ENCODE measurements at places on chromosomes 5 and 9.

DNA sequence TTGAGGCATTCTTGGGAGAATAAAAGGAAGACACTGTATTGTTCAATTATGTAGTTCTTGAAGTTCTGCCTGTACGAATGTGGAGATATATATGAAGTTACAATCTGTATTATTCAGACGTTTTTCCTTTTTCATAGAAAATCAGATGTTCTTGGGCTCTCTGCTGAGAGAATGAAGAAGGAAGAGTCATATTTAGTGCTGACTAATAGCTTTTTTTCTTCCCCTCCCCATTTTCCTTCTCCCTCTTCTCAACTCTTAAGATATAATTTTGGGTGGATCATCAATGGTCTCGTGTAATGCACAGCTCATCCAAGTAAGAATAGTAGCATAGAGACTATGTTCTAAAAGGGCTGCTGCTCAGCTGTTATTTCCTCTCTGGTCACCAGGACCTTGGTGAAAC, 23.0 kb upstream of the FBXL7 start:
- DNase-seq: no peak

DNA sequence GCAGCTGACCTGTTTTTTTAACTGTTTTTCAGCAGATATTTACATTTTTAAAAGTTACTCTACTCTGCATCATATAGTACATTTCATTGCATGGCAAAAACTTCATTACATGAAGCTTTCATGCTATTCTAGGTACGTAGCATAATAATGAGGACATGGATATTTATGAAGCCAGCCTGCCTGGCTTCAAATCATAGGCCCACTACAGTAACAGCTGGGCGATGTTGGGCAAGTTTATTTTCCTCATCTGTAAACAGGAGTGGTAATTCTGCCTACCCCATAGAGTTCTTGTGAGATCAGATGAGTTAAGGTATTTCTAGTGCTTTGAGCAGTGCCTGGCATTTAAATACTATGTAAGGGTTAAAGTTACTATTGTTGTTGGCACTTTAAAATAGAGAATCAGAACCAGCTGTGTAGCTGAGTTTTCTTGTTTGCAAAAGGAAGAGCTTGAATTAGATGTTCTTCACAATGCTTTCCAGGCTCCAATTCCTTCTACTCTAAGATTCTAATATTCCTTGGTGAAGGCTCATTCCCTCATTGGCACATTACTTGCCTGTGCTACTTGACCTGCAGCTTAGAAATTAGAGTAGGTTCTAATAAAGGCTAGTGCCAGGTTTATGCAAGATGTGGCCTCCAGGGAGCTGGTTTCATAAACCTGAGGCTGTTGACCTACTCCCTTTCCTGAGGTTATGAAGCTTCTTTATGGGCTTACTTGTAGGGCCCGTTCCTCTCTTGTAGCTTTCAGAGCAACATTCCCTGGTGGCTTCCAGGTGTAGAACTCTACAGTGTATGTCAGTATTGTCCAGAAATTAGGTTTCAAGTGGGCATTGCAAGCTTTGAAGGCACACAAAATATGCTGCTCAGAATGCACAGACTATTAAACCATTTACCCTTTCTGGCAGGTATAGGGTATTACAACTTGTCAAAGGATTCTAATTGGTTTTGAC, 14.5 kb downstream of the ANP32B start:
- no peak for DNase-seq

GRCh38 chr5:133119233-133119711, 67.5 kb downstream of the HSPA4 start:
- no peak for DNase-seq

DNA sequence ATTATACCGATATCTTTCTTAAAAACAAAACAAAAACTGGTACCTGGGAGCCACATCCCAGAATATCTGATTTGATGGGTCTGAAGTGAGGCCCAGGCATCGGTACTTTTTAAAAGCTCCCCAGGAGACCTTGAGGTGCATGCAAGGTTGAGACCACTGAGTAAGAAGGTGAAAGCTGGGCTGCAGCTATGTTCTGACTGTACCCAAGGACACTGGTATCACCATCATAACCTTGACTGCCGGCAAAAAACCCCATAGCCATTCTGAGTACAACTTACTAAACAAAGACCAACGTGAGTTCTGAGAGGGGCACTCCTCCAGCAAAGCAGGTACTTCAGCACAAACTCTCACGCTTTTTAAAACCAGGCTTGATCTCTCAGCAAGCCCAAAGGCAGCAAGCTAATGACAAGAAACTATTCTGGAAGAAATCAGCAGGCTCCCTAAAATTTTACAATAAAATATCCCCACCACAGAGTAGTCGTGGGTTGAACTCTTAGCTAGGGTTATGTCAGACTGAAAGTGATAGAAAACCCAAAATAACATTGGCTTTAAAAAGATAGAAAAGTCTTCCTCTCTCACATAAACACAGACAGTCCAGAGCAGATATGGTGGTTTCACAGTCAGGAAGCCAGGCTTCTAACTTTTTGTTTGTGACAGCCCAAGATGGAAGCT, 263.9 kb downstream of the SAXO1 start:
- DNase-seq: no peak

DNA sequence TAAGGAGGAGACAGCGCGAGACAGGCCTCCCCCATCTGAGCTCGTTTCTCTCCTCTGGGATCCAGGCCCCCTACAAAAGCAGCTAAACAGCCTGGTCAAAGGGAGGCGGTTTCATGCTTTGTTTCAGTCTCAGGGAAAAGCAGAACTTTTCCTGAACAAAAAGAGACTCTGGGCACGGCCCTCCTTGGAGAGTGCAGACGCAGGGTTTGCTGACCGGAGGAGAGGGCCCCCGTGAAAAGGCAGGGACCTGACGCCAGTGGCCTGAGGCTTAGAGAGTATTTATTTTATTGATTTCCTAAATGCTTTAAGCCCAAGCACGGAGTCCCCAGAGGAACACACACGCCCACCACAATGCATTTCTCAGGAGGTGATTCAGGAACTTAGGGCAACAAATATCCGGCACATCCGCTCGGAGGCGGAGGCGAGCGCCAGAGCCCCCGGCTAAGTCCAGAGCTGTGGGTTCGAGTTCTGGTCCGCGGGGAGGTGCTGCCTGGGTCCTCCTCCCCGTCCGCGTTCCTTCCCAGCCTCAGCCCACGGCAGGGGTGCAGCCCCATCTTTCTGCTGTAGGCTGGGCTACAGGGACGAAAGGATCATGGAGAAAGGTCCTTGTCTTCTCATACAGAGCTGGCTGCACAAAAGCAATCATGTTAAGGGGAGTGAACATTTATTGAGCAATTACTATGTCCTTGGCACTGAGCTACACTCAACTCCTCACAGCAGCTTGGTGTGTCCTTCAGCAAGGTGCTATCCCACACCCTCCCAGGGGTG, 40.0 kb downstream of the PTGES start:
- no peak for DNase-seq

DNA sequence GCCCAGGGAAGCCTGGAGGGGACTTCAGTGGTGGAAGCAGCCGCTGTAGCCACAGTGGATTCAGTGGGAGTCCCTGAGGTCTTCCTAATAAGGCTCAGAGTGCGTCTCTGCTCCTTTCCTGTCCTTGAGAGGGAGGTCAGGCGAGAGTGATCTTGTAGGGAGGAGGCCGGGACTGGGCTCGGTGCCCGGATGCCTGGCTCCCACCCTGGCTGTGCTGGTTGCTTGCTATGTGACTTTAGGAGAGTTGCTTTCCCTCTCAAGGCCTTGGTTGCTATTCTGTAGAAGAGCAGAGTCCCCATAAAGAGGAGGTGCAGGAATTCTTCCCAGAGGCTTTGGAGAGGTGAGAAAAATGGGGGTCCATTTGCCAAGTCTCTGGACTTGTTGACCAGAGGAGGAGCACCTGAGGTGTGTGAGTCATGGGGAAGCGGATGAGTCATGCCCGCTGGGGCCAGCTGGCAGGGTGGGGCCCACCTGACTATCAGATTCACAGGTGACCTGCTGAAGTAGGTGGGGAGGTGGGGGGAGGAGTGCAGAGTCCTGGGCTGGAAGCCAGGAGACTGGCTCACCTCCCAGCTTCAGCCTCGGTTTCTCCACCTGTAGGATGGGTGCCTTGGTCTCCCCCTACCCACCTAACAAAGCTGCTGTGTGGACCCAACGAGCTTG, 13.8 kb downstream of the GSN start:
- DNase-seq: no peak

- no peak for DNase-seq
Observed at GRCh38 chr9:72718503-72718902, 197.1 kb downstream of the TMC1 start.

- DNase-seq: no peak
Observed at GRCh38 chr9:129845373-129845772, 10.1 kb downstream of the USP20 start.

DNA sequence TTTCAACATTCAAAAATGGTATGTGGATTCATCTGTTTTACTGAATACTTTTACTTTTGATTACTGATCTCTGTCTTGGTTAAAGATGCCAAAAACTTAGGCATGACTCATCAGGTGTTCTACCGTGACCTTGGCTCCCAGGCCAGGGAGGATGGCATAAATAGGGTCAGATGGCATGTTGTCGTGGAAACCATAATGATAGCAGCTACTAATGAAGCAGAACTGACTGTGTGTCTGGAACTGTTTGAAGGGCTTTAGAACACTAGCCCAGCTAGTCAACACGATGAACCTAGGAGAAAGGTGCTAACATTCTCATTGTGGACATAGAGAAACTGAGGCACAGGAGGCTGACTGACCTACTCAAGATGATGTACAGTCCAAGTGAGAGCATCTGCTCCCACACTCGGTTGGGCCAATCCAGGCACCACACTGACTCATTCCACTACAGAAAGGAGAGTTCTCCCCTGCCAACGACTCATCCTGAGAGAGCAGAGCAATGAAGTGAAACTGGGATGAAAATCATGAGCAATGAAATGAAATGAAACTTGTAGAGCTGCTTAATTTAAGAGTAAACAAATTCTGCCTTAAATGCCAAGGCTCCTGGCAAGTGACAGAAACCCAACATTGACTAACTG, 116.0 kb downstream of the TENT4A start:
- no peak for DNase-seq

GRCh38 chr5:174872271-174872670, 147.9 kb downstream of the MSX2 start:
- no peak for DNase-seq

GRCh38 chr5:135040333-135041144, 6.5 kb upstream of the PITX1 start:
- DNase-seq: no peak

- peak; percentile 84 for DNase-seq
Observed at GRCh38 chr5:154196955-154197652, 6.6 kb downstream of the GALNT10 start.

DNA sequence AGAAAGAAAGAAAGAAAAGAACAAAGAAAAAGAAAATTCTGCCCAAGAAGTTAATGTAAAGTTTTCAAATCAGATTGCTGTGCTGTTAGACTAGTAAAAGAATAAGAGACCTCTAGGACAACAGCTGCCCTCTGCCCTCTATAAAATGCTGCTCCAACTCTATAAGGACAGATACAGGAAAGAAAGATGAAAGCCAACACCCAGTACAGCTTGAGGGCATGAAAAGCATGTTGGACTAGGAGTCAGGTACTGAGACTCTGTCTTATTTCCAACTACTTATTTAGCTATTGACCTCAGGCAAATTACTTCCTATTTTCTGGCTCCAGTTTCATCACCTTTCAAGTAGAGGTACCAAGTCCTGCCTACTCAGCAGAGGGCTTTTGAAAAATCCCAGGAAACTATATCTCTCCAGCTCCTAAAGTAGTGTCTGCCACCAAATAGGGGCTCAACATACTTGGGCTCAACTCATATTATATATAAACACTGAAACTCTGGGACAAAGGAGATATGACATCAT, 5.7 kb downstream of the HBEGF start:
- DNase-seq: no peak

DNA sequence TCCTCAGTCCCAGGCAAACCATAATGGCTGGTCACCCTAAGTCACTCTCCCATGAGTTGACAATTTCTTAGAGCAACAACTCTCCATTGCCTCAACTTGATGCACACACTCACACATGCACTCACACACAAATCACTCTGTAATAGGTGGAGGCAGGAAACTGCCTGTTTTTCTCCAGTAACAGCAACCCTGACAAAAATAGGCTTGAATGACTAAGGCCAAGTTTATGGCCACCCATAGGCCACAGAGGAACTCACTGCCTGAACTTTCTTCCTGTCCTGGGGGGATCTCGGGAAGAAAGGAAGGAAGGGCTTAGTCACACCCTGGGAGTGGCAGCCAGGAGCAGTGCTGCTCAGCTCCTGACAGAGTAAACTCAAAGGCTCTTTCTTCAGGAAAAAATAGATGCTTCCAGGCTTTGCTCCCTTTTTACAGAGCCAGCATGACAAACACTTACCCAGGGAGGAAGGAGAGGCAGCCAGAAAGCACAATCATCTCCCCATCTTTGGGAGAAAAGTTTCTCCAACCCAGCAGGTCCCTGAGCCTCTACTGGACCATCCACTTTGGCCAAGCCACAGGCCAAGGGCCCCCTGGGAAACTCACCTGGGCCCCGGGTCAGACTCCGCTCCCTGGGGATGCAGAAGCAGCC, 368 bp downstream of the SH3TC2 start:
- DNase-seq: peak; percentile 70
